Sciatic nerve (tissue), 2 donors: ENCODE measurements at places on chromosomes 7 and 10.

DNA sequence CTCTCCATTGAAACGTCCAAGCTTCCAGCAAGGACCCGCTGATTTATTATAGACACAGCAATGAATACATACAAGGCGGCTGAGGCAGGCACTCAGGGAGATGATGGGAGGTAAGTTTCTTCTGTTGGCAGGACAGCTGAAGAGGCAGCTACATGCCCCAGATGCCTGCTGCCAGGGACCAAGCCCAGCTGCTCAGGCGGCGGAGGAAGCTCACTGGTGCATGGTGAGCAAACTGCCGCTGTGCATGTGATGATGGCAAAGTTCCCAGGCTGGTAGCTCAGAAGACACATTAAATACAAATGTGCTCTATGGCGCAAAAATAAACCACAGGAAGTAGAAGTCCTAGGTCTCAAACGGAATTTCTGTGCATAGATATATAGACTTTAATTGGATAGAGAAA lies 2.3 kb downstream of the DNTT start:
- peak; percentile 70 for DNase-seq

GRCh38 chr10:62643606-62644587 lies 160.6 kb upstream of the ADO start:
- DNase-seq: no peak

DNA sequence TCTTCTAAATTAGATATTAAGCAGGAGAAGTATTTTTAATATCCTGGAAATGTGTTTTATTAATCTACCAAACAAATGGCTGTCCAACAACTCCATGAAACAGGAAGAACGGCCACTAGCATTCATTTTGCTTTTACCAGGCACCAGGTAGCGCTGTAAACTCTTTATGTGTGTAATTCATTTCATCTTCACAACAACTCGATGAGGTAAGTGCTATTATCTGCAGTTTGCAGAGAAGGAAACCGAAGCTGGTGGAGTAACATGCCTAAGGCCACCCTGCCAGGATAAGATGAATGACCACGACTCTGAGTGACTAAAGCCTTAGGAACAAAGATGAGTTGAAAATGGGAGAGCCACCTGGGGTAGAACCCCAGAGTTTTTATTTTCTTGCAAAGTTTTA lies 101.2 kb downstream of the KIAA1217 start:
- no peak for DNase-seq

- DNase-seq: peak; percentile 14
These were observed 26.6 kb downstream of the DUSP5 start for GRCh38 chr10:110524179-110524858.

- DNase-seq: no peak
These were observed 27.6 kb downstream of the ABCC2 start for GRCh38 chr10:99809931-99810615.

DNA sequence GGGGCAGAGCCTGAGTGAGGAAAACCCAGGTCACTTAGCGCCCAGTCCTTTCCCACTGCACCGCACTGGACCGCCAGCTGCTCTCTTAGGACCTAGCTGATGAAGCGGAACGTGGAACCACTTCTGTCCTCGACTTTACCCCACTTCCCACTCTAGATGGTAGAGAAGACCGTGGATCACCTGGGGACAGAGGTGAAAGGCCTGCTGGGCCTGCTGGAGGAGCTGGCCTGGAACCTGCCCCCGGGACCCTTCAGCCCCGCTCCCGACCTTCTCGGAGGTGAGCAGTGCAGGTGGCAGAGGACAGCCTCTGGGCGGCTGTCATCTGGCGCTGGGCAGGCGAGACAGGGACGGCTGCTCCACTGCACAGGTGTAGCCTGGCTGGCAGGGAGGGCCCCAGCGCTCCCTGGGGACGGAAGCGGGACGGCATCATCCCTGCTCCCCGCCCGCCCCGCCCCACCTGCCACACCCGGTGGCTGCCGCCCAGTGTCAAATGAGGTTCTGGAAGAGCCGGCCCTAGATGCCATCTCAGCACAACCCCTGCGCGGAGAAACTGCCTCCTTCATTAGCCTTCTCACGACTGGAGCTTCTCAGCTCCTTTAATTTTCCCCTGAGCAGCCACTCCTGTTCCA lies 11.7 kb downstream of the PLAC9 start:
- no peak for DNase-seq

DNA sequence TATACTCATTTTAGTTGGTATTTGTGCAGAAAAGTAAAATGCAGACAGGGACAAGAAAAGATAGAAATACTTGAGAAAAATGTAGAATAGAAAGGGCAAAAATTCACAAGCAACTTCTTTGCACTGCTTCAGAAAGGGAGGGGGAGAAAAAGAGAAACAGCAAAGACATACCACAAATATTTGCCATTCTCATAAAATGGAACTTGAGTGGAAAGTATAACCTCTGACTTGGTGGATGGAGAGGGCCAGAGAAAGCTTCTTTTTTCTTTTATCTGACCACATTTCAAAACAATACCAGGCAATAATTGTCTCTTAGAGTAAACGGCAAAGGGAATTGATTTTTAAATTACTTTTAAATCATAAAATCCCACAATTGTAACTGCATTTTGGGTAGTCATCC lies 35.8 kb upstream of the TRUB1 start:
- DNase-seq: no peak

- no peak for DNase-seq
These were observed 13.8 kb downstream of the BAIAP2L1 start for GRCh38 chr7:98387131-98387530.

DNA sequence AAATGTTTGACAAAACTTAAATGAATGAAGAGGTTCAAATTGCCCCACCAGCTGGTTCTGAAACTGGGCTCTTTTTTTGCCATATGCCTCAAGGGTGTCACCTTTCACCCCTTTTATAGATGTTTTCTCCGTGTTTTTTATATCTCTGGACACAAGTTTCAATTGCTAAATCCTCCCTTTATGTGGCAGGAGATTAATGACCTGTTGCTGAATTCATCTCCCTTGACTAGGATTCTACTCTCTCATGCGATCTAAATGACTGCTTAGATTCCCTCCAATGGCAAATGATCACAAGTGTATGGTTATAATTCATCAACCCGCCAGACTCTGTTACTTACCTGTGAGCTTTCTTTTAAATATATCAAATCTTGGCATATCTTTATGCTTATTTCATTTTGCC lies 677.0 kb upstream of the POT1 start:
- no peak for DNase-seq

DNA sequence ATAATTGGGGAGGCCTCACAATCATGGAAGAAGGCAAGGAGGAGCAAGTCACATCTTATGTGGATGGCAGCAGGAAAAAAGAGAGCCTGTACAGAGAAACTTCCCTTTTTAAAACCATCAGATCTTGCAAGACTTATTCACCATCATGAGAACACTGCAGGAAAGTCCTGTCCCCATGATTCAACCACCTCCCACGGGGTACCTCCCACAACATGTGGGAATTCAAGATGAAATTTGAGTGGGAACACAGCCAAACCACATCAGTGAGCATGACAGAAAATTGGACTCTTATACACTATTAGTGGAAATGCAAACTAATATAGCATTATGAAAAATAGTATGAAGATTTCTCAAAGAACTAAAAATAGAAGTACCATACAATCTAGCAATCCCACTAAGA lies 271.2 kb downstream of the MAGI2 start:
- no peak for DNase-seq

- no peak for DNase-seq
These were observed 47.7 kb upstream of the ZNF92 start for GRCh38 chr7:65325793-65326432.

GRCh38 chr10:130208807-130209206 lies 72.6 kb downstream of the GLRX3 start:
- DNase-seq: no peak

GRCh38 chr10:33179067-33179466 lies 155.4 kb downstream of the NRP1 start:
- DNase-seq: no peak

DNA sequence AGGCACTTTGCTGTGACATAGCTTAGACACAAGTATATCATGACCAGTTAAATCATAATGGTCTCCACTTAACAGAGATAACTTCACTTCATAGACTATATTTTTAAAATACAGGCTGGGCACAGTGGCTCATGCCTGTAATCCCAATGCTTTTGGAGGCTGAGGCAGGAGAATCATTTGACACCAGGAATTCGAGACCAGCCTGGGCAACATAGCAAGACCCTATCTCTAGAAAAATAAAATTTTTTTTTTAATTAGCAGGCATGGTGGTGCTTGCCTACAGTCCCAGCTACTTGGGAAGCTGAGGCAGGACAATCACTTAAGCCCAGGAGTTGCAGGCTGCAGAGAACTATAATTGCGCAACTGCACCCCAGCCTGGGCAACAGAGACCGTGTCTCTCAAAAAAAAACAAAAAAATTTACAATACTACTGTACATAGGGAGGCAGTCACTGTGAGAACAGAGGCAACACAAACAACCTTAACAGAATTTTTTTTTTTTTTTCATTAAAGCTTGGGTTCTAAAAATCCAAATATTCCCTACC lies 105.1 kb downstream of the USP6NL start:
- no peak for DNase-seq

GRCh38 chr7:13610372-13610771 lies 379.1 kb downstream of the ETV1 start:
- DNase-seq: no peak

GRCh38 chr10:97319671-97320479 lies 804 bp downstream of the FRAT1 start:
- DNase-seq: peak; percentile 70

- no peak for DNase-seq
These were observed 110.8 kb downstream of the TPK1 start for GRCh38 chr7:144725070-144725469.

GRCh38 chr7:128879939-128880746 lies 17.5 kb downstream of the ATP6V1F start:
- no peak for DNase-seq

DNA sequence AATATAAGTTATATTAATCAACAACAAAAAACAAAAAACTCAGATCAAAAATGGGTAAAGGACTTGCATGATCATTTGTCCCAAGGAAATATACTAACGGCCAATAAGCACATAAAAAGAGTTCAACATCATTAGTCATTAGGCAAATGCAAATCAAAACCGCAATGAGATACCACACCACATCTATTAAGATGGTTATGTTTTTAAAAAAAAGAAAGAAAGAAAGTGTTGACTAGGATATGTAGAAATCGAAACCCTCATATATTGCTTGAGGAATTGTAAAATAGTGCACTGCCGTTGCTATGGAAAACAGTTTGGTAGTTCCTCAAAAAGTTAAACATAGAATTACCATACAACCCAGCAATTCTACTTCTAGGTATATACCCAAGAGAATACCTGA lies 39.4 kb upstream of the CTNNA3 start:
- DNase-seq: no peak

GRCh38 chr10:48364659-48365405 lies 58.4 kb downstream of the MAPK8 start:
- no peak for DNase-seq

- DNase-seq: no peak
These were observed 6.0 kb upstream of the PON1 start for GRCh38 chr7:95330204-95330960.

GRCh38 chr7:99102809-99103690 lies 40.9 kb downstream of the SMURF1 start:
- no peak for DNase-seq

GRCh38 chr10:35579116-35579515 lies 26.0 kb upstream of the GJD4 start:
- no peak for DNase-seq

DNA sequence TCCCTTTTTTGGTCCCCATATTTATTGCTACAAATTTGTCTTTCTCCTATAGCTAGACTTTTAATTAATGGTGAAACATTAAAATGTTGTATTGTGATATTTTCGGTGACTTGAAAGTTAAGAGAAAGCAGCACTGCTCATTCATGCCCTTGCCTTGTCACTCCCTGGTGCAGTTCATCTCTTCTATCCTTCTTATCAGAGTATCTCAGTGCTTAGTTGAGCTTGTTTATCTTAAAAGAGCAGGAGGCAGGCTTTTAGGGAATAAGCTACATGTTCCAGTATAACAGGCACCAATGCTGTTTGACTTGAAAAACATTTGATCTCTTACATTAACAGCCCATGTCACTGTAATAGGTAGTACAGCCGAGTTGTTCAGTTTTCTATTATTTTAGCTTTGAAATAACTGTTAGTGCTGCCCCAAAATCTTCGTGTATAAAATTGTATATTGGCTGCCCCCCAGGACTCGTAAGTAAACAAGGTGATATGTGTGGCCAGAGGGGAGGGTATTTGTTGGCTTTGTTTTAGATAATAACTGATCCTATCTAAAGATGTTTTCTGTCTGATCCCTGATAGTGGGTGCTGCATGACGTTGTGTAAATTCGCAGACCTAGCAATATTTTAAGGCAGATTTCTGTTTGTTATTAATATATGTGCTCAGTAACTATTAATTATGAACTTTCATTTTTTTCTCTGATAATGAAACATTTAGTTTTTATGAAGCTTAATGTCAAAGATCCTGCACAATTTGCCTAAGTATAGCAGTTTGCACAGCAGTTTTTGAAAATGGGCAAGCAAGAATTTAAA lies 96.5 kb downstream of the BTRC start:
- no peak for DNase-seq

- peak; percentile 82 for DNase-seq
These were observed 93.6 kb upstream of the COL1A2 start for GRCh38 chr7:94301024-94301586.

DNA sequence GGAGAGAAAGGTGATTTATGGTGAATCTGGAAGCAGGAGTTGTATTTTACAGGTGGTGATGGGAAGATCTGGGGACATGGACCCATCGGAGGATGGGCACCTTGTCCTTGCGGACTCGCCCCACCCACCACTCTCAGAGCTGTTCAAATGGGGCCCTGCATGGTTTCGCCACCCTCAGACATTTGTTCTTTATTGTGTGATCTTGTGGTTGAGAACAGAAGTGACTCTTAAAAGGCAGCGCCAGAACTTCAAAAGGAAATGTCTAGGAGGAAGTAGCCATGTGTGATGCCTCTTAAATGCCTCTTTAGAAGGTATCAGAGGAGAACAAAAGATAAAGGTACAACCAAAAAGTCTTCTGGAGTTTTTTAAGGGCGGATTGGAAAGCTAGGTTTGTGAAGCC lies 205.7 kb downstream of the KIAA1217 start:
- DNase-seq: no peak

DNA sequence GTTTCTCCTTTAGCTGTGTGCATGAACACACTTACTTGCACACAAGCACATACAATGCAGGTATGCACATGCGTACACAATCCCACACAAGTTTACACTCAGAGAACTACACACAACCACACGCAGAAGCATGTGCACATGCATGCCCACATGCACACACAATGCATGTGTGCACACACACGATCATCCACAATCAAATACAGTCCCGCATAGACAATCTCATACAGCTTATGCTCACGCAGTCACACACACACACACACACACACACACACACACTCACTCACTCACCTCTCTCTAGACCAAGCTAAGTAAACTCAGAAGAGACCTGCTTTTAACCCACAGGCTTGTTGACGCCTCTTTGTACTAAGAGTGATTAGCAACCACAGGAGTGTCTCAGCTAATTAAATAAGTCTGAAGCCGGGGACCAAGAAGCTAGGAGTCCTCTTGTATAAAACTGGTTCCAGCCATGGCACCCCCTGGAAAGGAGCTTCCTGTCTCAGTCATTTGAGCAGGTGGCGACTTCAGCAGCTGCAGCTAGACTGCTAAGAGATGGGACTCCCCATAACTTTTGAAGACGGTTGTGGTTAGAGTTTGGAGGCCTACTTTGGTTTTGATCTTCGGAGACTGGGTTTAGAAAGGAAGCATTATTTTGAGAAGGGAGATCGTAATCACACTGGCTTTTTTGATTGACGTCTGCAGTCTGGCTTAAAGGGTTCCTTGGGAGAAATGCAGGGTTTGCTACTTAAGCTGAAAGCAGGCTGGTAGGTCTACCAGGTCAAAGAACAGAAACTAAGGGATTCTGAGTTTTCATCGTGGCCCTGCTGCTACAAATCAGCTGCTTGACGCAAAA lies 82.3 kb upstream of the ADRB1 start:
- DNase-seq: no peak
